Endodermal cell (in vitro differentiated cells): ENCODE measurements at places on chromosomes 5 and 9. TPM values are rescaled to one million over a fixed set of nuclear protein-coding genes. Genes with fewer than 3 reads are reported as not detected.

DNA sequence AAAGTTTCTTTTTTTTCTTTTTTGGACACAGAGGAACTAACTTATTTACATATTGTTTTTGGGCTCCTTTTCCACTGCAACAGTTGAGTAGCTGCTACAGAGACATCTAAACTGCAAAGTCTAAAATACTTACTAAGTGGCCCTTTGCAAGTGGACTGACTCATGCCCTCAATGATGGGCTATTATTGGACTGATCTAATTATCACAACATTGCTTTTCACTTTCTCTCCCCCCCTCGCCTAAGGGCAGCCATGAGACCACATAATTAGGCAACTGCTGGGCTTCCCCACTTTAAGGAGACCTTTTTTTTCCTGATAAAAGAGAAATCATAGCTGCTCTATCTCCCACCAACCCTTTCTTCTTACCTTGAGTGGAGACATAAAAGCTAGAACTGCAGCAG lies 47.0 kb downstream of the PLK2 start:
- no peak for DNase-seq

- DNase-seq = peak; percentile 96
Observed at GRCh38 chr5:107672211-107673038, 1.7 kb upstream of the EFNA5 start.

GRCh38 chr9:94140791-94141790 lies 56.8 kb downstream of the PTPDC1 start:
- DNase-seq = no peak

GRCh38 chr9:83583151-83584014 lies 39.6 kb upstream of the IDNK start:
- peak; percentile 90 for DNase-seq

DNA sequence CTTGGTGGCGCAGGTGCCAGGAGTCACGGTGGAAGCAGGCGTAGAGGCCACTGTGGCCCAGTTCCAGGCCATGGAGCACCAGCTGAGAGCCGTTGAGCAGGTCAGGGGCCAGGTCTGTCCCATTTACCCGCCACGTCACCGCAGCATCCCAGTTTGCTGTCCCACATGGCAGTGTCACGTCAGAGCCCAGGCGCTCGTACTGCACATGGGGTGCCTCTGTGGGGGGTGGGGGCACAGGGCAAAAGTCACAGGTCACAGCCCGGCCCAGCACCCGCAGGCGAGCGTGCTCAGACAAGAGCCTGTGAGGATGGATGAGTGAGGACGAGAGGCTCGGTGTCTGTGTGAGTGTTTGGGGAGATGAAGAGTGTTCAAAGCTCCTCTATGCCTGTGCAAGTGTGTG lies 24.9 kb downstream of the CNTFR start:
- no peak for DNase-seq

DNA sequence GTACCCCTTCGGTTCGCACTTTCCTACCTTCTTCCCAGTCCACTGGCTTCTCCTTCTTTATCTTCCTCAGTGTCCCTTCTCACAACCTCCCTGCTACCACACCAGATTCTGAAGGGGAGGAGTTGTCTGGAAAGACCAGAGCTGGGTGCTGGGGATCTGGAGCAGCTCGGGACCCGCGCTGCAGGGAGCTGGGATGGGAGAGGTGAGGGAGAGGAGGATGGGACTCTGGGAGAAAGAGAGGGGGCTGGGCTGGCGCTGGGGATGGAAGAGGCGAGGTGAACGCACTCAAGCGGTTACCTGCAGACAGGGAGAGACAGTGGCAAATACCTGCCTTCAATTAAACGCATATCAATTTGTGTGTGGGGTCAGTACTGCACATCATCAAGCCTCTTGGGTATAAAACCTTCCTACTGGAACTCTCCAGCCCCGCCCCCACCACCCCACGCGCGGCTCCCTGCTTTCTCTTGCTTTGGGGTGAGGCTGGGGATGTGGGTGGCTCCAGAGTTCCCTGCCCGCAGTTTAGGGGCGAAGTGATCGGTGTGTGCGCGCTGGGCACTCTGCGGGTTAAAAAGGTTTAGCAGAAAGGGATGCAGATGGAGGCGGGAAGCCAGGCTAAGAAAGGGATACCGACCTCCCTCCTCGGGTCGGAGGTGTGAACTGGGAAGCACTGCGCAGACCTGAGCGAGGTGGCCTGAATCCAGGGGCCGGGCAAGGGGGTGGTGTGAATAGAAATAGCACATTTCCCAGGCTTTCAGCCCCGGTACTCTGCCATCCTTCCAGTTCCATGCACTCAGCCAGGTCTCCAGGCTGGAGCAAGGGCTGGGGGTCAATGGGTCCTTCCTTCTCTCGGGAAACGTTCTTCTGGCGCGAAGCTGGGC lies 977 bp upstream of the PAM start:
- DNase-seq = peak; percentile 85

- no peak for DNase-seq
Observed at GRCh38 chr5:120293796-120294195, 170.3 kb upstream of the PRR16 start.

DNA sequence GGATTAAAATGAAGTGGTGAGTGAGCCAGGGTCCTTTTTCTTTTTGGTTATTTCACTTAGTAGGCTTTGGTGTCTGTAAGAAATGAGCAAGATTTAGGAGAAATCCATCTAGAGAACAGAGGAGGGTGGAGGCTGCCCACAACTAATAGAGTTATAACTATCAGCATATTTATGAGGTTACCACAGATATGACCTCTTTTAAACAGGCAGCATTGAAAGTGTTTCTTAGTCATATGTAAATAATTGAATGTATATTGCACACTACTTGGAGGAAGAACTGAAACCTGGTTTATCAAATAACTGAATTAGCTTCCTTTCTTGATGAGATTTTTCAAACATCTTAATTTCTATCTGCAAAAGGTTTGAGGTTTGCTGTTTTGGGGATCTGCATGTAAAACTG lies 483.1 kb upstream of the PIK3R1 start:
- DNase-seq = no peak

GRCh38 chr9:8895861-8896224 lies 1096.3 kb upstream of the DMAC1 start:
- no peak for DNase-seq

- DNase-seq = no peak
Observed at GRCh38 chr5:97223596-97223995, 40.5 kb upstream of the RIOK2 start.

DNA sequence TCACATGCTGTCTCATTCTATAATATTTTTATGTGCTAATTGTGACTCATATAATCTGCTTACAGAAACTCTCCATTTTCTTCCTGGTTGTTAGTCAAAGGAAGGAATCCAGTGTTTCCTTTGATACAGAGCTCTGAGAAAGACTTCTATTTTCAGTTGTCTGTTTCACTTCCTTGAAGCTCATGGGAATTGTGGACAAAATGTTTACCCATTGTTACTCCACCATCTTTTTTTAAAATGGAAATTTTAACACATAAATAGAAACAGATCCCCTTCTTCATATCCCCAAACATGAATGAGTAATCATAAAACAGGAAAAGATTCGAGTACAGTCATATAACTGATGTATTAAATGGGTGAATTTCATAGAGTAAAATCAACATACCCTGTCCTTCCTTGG lies 42.0 kb upstream of the KCNN2 start:
- no peak for DNase-seq

GRCh38 chr9:89922099-89922498 lies 317.3 kb downstream of the GADD45G start:
- DNase-seq = peak; percentile 20

GRCh38 chr5:65943771-65944170 lies 17.4 kb downstream of the ERBIN start:
- DNase-seq = no peak

DNA sequence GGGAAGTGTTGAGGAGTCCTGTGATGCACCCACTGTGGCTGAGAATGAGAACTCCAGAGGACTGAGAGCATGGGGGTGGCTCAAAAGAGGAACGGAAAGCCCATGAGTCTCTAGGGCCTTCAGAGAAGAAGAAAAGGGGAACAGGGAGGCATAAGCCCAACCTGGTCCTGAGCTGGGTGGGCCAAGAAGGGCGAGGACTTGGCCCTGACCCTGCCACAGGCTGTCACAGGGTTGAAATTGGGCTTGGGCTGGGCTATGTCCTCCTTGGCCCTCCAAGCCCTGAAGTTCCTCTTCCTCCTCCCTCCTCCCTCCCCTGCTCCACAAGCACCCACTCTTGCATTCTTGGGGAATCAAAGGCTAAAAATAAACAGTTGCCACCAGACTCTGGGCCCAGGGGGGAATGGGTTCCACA lies 49.3 kb upstream of the PPARGC1B start:
- DNase-seq = no peak

DNA sequence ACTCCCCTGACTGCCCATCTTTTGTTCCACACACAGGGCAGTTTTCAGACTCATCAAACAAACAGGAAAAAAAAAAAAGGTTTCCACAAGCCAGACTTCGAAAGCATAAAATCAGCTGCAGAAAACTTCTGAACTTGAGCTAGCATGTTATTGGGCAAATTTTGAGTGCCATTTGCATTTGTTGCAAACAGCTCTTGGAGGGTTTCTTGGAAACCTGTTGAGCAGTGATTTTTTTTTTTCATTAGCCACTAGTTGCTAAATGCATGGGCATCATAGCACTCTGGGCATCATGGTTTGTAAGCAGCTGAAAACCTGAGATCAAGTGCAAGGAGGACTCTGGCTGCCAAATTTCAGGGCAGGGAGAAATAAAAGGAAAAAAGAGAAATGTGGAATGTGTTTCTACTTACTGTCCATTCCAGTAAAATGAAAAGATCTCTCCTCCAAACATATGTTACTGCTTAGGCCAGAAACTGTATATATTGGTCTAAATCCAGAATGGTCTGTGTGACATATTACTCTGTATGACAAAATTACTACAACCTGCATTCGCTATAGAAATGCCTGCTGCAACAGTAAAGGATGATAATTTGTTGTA lies 85.2 kb upstream of the SMIM23 start:
- DNase-seq = no peak

DNA sequence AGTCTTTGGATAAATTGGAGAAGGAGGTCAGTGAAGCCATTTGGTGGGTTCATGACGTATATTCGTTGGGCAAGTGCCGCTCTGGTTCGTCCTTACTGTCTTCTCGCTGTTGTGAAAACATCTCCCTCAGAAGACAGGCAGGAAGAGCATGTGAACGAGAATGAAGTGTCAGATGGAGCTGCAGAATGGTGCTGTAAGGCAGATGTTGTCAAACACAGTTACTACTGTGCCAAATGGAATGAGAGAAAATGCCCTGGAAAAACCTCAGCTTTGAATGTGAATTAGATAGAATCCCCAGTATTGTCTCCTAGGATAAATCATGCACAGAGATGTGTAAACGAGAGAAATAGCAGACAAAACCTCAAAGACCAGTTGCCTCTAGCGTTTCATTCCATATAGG lies 121.5 kb downstream of the CAMK4 start:
- no peak for DNase-seq

DNA sequence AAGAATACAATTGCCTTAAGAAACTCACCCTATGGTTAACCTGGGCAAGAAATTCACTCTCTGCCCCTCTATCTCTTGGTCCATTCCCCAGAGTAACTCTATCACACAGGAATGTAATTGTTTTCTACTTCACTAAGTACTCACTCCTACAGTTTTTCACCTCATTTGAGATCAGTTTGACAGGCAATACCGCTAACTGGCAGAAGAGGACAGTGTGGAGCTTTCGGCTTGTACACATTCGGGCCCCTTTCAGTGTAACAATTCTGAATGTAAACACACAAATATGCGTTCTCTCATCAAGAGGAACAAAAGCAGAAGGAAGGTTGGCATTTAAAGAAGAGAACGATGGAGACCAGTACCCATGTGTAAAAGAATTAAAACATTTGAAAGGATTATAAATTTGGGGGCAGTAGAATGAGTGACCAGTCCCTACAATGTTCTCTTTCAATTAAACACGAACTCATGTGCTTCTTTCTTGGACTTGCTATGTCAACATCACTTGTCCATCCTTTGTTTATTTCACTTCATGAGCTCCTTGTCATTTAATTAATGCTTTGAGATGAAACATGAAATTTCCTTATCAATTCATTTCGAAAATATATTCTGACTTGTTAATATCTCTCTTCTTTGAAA lies 188.5 kb upstream of the GRAMD2B start:
- peak; percentile 77 for DNase-seq

DNA sequence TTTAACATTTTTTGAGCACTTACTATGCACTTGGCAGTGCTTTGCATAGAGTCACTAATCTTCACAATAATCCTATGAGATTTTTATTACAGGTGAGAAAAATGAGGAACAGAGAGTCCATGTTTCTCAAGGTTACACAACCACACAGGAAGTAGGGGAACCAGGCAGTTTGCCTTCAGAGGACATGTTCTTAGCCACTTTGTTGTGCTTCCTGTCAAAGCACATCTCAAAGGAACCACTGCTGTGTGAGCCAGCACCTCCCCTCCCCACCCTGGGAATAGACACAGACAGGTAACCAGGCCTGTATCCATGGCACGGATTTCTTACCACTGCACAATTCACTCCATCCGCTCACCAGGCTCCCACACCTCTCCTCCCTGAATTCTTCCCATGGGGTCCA lies 6.3 kb upstream of the DNAJB5 start:
- no peak for DNase-seq

GRCh38 chr9:35914301-35914807 lies 5.1 kb downstream of the SPAAR start:
- DNase-seq = peak; percentile 77

- DNase-seq = no peak
Observed at GRCh38 chr5:146628950-146629349, 113.0 kb upstream of the GPR151 start.

GRCh38 chr5:79241535-79241979 lies 5.6 kb downstream of the JMY start:
- no peak for DNase-seq

DNA sequence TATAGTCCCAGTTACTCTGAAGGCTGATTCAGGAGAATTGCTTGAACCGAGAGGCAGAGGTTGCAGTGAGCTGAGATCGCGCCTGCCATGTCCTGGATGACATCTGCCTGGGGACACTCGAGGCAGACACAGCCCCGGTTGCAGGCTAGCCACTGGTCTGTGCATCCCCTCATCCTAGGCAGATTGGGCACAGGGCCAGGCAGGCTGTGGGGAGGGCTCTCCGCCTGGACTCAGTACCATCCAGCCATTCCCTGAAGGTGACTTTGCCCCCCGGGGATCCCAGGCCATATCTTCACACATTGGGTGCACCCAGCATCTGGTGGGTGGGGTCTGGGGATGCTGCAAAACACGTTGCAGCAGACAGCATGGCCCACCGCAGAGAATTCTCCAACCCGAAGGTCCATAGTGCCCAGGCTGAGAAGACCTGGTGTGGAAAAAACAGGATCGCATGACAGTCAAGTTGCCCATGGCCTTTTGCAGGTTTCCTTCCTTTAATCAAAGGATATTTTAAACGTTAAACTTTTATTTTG lies 50.9 kb upstream of the SUSD3 start:
- no peak for DNase-seq

- no peak for DNase-seq
Observed at GRCh38 chr9:14348123-14348372, 34.1 kb upstream of the NFIB start.

DNA sequence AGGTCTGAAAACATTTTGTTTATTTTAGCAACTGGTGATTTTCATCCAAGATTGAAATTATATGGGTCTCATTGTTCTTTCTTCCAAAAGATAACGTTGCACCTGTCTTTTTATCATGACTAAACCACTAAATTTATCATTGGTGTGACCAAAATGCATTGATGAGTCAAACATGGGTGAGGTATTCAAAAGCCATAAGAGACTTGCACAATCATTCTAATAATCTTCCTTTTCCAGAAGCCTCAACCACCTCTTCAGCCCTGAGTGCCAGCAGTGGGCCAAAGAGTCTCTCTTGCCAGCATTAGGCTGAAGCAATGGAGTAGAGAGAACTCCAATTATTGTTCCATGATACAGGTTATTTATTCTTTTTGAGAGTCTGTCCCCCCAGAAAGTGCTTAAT lies 198.9 kb downstream of the LURAP1L start:
- no peak for DNase-seq

The NTNG2 gene
- 1.3 and 1.5 TPM in 2 replicates for total RNA-seq

The CMYA5 gene
- total RNA-seq = 0.50 to 2.6 TPM (median 0.69 TPM) in 3 replicates

The PPP3R2 gene
- not detected in 2 replicates for total RNA-seq

The IRX4 gene
- total RNA-seq = 1.5 TPM in 1 of 3 replicates, not detected in the others

The SPINK4 gene
- total RNA-seq = 0.70 and 1.3 TPM in 2 replicates
